ENCODE measurements at places on chromosomes 2 and 18.

GRCh38 chr2:213089438-213089837, 62.0 kb downstream of the IKZF2 start:
- no peak for DNase-seq

DNA sequence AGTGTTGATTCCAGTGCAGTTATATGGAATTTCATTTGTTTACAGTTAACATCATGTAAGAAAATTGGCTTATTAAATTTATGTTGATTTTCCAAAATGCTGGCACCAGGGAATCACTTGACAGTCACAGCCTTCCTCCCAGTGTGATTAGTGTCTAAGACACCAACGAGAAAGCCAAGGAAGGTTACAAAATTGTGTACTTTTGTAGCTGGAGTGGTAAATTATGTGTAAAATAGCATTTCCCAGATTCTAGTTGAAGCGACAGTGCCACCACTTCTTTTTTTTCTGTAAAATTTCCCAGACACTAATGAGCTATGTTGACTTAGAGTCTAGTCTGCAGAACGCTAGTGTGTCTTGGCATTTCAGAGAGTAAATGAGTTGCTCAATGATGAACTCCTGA, 101.3 kb downstream of the NCK2 start:
- DNase-seq = no peak

- no peak for DNase-seq
These were observed 106.6 kb upstream of the MSH6 start for GRCh38 chr2:47676261-47676926.

DNA sequence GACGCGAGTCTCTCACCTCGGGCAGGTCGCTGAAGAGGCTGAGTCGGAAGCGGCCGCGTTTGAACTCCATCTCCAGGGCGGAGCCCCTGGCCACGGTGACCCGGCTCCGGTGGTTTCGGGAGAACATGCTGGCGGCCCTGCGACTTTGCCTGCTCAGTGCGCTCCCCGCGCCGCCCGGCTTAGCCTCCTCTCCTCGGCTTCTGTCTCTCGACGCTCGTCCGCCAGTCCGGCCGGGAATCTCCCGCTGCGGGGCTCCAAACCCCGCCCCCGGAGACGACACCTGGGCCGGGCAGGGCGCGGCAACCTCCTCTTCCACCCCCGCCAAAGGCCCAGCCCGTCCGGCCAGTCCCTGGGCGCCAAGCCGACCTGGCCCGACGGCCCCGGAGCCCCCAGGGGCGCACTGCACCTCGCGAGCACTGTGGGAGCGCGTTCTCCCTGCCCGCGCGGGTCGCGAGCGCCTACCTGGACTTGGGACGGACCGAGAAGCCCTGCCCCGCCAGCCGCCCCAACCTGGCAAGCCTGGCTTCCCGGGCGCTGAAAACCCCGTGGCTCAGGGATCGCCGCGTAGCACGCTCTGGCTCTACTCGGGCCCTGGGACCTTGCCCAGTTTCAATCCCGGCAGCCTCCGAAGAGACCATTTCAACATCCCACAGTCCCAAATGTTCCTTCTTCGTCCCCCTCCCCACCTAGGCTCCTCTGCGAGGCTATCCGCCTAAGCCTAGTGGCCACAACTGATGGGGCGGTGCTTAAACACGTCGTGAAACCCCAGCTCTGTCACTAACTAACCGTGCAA, at the start of gene RTKN:
Gene RTKN (minus strand): TSS at position 248 of the 793 bp plus-strand sequence. CDS start 121 bp downstream, at position 127.
- DNase-seq = no peak

DNA sequence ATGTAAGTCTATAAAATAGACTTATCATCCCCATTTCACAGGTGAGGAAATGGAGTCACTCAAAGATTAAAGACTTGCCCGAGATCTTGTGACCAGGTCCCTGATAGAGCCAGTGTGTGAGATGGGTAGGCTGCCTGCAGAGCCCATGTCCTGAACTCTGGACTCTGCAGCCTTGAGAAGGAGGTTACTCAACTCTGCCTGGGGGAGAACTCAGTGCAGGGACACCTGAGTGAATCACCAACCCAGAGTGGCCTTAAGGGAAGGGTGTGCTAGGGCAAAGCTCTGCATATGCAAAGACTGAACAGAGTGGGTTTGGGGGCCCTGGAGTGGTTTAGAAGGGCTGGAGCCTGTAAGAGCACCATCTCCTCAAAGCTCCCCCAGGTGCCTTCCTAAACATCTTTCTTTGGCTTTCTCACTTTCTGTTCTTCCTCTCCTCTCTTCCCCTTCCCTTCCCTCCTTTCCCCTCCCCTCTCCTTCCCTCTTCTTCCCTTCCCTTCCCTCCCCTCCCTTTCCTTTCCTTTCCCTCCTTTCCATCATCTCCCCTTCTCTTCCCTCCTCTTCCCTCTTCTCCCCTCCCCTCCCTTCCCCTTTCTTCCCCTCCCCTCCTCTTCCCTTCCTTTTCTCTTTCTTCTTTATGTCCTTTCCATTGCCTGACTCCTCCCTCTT, 67.6 kb downstream of the CELF4 start:
- no peak for DNase-seq

DNA sequence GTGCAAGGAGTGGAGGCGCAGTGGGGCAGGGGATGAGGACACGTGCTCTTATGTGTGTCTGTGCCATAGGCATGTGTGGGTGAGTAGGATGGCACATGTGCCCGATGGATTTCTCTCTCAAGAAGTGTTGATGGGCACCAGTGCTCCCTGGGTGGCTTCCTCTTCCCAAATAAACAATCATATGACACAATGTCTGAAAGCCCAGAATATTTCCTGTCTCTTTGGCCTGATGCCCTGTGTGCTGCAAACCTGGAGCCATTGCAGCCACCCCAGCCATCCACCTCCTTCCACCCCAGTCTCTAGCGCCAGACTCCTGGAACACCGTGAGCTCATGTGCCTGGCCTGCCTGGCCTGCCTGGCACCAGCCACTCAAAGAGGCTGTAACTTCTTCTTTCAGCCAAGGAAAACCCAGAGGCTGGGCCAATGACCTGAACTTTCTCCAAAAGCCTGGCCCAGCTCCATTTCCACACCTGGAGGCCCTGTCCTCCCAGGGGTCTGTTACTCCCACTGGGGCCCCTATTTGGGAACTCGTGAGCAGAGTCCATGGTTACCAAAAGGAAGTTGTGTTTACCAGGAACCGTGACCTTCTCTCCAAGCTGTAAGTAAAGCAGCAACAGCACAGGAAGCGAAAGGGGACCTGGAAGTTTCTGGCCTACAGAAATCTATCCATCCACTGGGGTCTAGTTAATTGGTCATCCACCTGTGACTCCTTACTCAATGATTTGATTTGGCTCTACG, 9.5 kb upstream of the ZBTB7C start:
- DNase-seq = no peak

GRCh38 chr2:45607701-45608100, 3.4 kb downstream of the SRBD1 start:
- DNase-seq = no peak

- no peak for DNase-seq
These were observed 74.0 kb downstream of the AFF3 start for GRCh38 chr2:100068395-100068794.

DNA sequence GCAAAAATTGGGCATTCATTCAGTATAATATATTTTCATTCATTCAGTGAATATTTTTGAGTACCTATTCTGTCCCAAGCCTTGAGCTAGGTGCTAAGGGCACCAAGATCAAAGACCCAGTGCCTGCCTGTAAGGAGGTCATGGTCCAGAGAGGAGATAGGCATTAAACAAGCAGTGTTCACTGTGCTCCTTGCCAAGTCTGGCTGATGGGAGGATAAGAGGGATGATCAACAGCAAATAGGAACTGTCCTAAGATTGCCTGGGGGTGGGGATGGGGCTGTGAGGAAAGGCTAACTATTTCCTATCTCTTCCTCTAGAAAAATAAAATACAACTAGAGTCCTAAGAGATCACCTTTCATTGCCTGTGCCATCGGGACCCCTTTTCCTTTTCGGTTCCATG, 60.4 kb downstream of the SETBP1 start:
- DNase-seq = no peak

All from stimulated activated CD4-positive, alpha-beta T cell treated with anti-CD3 and anti-CD28 coated beads, Interleukin-15, amount 100 ng/mL, for 1 hour (primary cell).